ENCODE measurements at places on chromosomes 2 and 18.

DNA sequence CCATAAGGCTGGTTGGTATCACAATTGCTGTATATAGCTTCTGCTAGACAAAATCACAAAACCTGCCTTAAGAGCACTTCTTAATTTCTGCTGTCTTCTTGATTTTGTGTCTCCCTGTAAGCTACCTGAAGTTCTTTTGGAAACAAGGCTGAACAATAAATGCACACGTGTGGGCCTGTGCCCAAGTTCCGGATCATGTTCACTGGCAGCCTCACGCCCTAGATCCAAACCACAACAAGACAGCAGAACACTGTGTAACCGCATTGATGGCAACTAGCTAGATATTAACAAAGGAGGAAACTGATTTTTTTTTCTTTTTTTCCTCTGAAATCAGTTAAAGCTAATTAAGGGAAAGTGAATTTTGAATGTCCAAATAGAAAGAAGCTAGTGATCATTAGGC, 81.5 kb upstream of the LYPD6B start:
- DNase-seq, result no peak

GRCh38 chr2:214139630-214140284, 271.1 kb upstream of the VWC2L start:
- no peak for DNase-seq

- DNase-seq, result no peak
Measured at GRCh38 chr2:228983700-228984099, 287.4 kb downstream of the PID1 start.

- peak; percentile 42 for DNase-seq
Measured at GRCh38 chr2:70789304-70790135, 923 bp downstream of the FIGLA start.

DNA sequence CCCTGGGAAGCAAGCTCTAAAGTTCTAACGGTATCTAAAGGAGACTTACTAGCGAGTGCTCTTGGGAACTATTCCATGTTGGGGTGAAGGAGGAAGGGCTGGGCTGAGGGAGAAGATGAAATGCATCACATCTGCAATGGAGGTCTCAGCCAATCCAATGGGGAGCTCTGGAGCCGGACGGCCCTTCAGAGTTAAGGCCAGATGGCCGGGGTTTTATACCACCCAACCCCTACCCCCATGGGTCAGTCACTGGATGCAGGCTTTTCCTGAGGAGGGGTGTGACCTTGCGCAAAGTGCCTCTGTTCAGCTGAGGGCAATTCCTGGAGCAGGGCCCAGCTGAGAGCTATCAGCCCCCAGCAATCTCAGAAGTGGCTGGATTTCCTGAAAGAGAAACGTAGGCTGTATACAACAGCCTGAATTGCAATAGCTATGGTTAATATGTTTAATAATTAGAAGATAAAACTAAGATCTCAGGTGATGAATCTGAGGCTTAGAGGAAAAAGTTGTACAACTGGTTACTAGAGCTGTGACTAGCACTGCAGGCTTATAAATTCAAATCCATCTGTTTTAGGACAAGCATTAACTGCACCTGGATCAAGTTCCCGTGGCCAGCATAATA, 21.6 kb downstream of the EIPR1 start:
- DNase-seq, result no peak

GRCh38 chr2:130875935-130876334, 39.2 kb downstream of the ARHGEF4 start:
- DNase-seq, result no peak

DNA sequence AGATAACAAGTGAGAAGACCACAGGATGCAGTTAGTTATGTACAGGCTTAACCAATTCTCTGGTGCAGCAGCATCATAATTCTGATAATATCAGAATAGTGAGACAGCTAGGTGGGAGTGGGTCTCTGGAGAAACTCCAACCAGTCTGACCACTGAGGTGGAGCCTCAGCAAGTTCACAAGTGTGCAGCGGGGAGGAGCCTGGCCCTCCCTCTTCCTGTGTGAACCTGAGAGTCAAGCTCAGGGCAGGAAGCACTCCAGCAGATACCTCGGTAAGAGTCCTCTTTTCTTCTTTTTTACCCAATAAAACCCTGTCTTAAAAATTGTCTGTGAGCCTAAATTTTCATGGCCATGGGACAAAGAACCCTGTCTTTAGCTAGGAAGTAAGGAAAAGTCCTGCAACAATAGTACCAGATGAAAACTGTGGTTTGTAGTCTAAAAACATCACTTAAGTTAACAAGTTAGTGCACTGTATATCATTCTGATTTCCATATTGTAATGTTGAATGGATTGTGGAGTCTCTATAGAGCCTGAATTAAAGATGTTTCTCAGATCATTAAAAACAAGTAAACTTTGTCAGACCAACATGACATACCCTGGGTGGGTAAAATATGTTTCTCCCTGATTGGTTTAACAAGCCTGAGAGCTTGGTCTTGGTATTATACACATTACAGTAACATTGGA, 370.8 kb downstream of the TMEM182 start:
- DNase-seq, result no peak

DNA sequence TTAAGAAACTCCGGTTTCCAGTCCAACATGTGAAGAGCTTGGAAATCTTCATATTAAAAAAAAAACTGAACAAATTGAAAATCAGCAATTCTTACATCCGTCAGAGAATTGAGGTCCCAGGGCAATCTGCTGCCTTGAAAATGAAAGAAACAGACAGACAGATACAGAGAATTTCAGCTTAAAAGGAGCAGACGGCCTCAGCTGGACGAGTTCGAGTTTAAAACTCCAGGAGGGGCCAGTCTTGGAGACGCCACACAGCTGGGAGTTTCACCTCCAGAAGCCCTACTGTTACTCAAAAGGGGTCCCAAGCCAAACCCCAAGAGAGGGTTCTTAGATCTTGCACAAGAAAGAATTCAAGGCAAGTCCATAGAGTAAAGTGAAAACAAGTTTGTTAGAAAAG, 226.5 kb upstream of the ARL4C start:
- DNase-seq, result no peak

DNA sequence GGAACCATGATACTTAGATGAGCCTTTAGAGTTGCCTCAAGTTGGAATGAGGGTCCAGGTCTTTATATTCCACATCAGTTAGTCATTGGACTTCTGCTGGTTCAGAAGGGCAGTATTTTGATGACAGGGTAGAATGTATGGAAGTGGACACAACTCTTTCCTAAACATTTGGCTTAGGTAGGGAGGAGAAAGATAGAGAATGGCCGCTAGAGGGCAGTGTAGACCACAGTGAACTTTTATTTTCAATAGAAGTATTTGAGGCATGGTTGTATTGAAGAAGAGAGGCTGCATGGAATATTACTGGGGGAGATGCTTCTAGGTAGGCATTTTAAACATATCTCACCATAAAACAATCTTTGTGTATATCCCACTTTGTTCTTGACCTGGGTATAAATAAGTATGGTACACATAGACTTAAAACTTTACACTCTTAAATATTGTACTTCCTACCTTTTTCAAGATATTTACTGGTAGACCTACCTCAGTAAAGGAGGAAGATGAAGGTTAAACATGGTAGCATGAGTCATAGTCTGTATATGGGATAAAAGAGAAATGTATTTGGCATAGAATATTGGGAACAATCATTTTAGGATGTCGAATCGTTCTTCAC, 497.6 kb upstream of the FAM98A start:
- peak; percentile 19 for DNase-seq

DNA sequence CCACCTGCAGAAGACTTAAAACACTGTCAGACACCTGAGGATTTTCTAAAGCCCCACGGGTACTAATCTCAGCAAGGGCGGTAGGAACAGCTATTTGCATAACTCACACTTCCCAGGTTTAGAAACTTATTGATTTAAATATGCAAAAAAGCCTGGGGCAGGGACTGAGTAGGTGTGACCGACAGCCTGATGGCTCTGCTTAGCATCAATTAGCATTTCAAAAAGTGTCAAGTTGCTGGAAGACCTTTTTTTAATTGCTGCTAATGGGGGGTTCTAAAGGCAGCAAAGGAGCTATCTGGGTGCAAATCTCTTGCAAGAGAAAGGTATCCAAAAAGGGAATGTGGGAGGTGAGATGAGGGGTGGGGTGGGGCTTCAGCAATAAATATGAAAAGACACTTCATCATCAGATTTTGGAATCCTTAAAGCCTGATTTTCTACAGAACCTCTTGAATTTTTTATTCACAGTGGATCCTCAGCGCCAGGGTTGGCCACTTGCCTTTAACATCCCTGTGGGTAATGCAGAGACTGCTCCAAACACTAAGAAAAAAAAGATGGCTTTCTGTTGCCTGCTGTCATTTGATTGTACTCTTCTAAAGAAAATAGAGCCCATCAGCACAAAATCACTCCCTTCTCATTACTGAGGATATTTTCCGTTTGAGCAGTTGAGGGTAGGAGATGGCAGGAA, 121.1 kb upstream of the RMP24 start:
- no peak for DNase-seq

GRCh38 chr18:10748641-10749040, 222.8 kb downstream of the NAPG start:
- no peak for DNase-seq

DNA sequence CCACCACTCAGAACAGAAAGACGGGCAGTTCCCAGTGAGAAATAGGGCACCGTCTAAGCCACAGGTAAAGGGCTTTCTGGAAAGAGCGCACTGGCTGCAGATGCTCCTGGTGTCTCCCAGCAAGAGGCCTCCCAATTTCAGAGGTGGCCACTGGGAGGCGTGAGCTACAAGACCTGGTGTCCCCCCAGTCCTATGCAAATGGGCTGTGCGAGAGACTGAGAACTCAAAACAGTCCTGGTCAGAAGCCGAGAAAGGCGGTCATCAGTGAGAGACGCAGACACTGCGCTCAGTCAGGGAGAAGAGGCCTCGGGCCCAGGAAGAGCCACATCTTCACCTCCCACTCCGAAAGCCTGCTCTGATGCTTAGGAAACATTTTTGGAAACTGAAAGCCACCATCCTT, 179.5 kb downstream of the EIPR1 start:
- no peak for DNase-seq

DNA sequence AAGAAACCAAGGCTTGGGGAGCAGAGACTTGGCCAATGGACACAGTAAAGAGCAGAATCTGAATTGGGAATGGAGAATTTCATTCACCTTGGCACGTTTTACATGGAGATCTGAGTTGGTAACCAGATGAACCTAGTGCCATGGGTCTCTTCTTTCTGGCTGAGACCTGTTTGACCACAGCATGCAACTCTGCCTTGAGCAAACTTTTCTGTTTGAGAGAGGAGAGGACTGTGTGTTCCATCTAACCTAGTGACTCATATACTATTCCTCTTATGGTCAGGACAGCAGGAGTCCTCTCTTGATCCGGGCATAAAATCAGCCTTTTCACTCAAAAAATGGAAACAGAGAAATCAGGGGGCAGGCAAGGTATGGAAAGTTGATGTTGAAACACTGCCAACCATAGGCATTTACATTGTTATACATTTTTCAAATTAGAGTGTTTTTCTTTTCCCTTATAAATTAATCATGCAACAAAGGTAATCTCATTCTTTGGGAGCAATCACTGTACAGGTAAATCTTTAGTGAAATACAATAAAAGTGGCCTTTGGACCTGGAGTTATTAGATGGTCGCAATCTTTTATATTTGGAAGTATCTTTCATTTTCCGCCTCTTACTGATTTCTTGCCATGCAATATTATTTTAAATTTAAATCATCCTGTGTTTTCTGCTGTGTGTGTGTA, 86.7 kb downstream of the NRP2 start:
- DNase-seq, result no peak

- DNase-seq, result no peak
Measured at GRCh38 chr2:113167962-113168340, 5.8 kb upstream of the PSD4 start.

GRCh38 chr2:197399887-197400540, 34.8 kb downstream of the SF3B1 start:
- no peak for DNase-seq

- DNase-seq, result no peak
Measured at GRCh38 chr2:220057391-220057790, 430.0 kb downstream of the SLC4A3 start.

- DNase-seq, result no peak
Measured at GRCh38 chr18:9870431-9871008, 15.3 kb upstream of the TXNDC2 start.

GRCh38 chr2:160813506-160813858, 319.9 kb upstream of the RBMS1 start:
- DNase-seq, result no peak

GRCh38 chr2:239598011-239598731, 197.4 kb upstream of the HDAC4 start:
- DNase-seq, result no peak

DNA sequence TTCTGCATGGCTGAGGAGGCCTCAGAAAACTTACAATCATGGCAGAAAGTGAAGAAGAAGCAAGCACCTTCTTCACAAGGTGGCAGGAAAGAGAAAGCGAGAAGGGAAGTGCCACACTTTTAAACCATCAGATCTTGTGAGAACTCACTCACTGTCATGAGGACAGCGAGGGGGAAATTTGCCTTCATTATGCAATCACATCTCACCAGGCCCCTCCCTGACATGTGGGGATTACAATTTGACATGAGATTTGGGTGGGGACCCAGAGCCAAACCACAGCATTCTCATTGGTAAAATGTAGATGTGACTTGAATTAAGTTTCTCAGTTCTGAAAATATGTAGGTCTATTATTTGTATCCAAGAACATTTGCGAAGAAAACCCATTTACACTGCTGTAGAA, 854.8 kb downstream of the EPHA4 start:
- no peak for DNase-seq

DNA sequence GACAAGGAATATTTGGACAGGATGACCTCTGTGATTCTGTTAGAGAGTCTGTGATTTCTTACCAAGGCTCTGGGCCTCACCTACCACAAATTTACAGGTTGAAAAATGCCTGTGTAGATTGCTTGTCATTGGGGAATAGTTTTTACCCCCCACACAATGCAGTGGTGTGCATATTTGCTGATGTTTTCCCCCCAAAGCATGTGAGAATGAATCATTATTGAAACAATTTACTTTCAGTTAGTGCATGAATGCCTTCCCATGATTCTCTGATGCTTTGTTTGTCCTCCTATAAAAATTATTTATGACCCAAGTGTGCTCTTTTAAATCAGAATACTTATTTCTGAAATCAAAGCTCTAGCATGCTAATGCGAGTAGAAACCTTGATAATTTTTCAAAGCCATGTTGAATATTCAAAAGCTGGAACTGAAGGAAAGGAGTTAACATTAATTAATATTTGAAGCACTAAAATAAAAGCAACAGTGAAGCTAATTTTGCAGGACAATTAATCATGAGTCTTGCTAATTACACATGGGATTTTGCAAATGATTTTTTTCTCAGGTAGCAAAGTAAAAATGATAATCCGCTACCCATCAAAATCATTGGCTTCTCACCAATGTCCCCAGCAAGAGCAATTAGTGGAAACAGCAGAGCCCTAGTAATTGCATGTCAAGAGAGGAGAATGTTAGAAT, 361.2 kb upstream of the HNRNPA3 start:
- no peak for DNase-seq

DNA sequence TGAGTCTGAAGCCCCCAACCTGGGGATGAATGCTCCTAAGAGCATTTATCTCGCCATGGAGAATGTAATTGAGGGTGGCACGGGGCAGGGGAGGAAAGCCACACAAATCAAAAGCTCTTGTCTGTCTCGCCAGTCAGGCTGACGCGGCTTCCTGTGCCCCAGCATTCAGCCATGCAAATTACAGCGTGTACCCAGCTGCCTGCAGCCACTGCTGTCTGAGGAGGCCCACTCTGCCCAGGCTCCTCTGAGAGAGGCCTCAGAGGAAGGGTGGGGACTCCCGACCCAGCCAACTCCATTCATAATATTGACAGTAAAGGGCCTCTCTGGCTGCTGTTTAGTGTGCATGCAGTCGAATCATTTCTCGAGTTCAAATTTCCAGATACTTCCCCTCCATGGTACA, 22.0 kb downstream of the SMAD7 start:
- DNase-seq, result peak; percentile 88
